ENCODE measurements at places on chromosomes 12 and 14. TPM values are rescaled to one million over a fixed set of nuclear protein-coding genes. Genes with fewer than 3 reads are reported as not detected.

GRCh38 chr12:79174626-79175025, 310.1 kb downstream of the SYT1 start:
- no peak for DNase-seq

DNA sequence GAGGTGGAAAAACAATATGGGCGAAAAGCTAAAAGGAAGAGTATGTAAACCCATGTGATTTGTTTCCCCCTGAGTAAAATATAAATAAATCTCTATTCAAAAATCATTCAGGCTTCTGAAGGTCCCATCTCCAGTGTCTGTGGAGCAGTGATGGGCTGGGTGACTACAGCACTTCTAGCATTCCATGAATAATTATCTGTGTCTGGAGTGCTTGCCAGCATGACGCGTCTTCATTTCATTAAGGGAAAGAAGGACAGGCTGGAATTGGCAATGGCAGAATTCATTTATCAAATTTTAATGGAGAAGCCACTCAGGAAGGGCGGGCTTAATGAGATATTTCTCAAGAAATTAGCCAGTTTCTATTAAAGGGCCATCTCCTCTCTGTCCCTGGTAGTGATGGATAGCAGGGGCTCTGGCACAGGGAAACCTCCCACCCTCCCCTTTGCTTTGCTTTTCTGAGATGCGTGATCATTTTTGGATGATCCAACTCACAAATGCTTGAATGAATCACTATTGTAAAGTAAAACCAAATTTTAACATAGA, 916.3 kb upstream of the SEL1L start:
- no peak for DNase-seq

DNA sequence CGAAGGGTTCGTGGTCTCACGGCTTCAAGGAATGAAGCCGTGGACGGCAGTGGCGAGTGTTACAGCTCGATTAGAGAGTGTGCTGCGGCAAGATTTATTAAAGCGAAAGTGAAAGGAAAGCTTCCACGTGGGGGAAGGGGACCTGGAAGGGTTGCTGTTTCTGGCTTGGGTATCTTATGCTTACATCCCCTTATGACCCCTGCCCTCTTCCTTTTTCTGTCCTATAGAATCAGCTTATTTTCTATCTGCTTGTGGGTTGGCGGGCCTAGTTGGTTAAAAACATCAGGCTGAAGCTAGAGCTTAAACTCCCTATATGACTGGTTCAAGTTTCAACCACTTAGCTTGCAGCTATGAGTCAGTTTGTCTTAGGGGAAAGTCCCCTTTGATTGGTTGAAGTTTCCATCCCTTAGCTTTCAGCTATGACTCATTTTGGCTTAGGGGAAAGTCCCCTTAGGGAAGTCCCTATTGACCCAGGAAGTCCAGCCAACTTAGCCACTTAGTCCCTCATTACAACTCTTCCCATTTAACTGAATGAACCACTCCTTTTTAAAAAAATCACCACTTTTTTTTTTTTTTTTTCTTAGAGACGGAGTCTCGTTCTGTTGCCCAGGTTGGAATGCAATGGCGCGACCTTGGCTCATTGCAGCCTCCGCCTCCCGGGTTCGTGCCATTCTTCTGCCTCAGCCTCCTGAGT, 1494.7 kb upstream of the TMEM132C start:
- DNase-seq, result peak; percentile 24

DNA sequence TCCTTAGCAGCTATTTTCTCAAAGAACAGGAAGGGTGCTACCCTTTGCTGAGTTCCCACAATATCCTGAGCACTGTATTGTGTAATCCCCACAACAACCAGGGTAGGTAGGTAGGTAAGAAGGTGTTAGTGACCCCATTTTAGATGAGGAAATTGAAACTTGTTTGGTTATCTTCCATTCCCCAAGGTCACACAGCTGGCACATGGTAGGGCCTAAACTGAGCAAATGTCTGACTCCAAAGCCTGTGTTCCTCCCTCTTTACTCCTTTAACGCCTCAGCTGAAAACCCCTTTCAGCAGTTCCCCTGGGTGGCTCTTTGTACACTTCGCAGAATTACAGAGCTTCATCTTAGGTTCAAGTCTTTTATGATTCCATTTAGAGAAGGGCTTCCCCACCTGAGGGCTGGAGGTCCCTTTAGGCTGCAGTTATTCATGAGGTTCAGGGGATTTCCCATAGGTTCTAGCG, 26.5 kb upstream of the RIC8B start:
- no peak for DNase-seq

GRCh38 chr14:62301911-62302310, 539.7 kb downstream of the SNAPC1 start:
- DNase-seq, result no peak

- no peak for DNase-seq
Observed at GRCh38 chr12:124633365-124634362, 66.3 kb upstream of the NCOR2 start.

- DNase-seq, result peak; percentile 88
Observed at GRCh38 chr14:89276424-89276975, 140.5 kb downstream of the FOXN3 start.

GRCh38 chr12:116959198-116959460, 48.4 kb downstream of the FBXW8 start:
- no peak for DNase-seq

DNA sequence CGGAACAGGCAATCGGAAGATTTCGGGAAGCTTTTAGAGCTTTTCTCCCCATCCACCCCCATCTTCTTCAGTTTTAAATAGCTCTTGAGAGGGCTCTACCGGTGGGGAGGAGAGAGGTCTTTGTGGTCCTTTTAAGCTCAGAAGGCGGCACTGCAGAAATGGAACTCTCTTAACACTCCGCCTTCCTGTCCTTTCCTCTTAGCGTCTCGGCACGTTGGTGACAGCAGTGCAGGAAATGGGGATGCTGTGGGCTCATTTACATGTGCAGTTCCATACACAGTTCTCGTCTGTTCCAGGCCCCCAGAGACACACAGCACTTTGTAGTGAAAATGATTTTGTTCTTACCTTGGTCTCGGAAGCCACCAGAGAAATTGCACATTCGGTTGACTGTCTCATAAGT, 50.4 kb upstream of the RIN3 start:
- DNase-seq, result no peak

GRCh38 chr14:100065111-100065871, at the start of gene EVL:
Gene EVL, plus strand, starts transcription at chr14:100065422. Its CDS starts 79 bp downstream, at chr14:100065501.
- DNase-seq, result peak; percentile 89

DNA sequence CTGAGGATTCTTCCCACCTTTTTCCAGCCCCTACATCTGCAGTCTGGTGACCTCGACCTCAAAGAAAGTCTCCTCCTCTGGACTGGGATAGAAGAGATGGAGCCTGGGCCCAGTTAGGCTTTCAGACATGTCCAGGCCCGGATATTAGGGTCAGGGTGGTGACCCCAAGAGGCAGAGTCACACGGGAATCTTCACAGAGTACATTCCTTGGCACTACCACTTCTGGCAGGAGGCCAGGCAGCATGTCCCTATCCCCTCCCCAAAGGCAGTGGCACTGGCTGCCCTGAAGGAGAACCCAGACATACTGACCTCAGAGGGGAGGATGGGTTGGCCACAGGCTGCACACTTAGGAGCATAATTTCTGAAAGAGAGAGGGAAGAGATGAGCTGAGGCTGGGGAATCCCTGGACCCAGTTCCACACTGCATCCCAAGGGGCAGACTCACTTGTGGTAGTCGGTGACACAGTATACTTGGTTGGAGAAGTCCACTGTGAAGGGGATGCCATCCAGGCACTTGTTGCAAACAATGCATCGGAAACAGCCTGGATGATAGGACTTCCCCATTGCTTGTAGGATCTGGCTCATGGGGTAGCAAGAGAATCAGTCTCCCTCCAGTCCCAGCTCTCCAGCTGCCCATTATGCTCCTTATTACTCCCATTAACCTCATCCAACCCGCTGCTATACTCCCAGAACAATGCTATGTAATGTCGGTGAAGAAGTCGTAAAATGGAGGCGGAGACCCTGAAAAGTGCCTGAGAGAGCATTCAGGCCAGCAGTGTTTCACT, 7.6 kb downstream of the AJUBA start:
- no peak for DNase-seq

GRCh38 chr12:55727643-55728185, 1.1 kb downstream of the CD63 start:
- DNase-seq, result no peak

GRCh38 chr12:87756111-87756510, 273.1 kb downstream of the C12orf50 start:
- DNase-seq, result no peak

DNA sequence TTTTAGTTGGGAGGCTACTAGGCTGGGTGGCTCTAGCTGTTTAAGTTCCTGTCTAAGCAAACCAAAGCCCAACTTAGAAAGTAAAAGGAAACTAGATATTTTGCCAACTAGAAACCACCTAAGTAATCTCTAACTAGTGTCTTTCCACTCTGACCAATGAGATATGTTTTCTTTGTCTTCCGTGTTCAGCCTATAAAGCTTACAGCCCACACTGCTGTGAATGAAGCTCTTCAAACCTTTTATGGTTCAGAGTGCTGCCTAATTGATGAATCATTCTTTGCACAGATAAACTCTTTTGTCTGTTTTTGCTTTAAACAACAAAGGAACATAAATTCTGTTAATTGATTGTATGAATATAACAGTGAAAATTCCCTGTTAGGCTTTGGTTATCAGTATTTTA, 66.1 kb downstream of the FUT8 start:
- no peak for DNase-seq

DNA sequence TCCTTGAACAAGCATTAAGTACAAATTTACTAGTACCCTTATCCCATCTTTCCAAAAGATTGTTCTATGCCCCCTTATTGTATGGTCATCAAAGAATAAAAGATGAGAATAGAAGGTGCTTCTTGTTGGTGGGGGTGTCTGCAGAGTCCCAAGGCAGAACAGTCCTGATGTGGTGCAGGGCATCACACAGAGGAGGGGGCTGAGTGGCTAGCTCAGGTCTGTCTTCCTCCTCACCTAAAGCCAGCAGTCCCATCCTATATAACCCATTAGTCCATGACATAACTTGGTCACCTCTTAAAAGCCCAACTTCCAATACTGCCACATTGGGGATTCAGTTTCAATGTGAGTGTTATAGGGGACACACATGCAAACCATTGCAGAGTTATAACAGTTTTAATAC, 9.9 kb downstream of the LRRC10 start:
- DNase-seq, result no peak

DNA sequence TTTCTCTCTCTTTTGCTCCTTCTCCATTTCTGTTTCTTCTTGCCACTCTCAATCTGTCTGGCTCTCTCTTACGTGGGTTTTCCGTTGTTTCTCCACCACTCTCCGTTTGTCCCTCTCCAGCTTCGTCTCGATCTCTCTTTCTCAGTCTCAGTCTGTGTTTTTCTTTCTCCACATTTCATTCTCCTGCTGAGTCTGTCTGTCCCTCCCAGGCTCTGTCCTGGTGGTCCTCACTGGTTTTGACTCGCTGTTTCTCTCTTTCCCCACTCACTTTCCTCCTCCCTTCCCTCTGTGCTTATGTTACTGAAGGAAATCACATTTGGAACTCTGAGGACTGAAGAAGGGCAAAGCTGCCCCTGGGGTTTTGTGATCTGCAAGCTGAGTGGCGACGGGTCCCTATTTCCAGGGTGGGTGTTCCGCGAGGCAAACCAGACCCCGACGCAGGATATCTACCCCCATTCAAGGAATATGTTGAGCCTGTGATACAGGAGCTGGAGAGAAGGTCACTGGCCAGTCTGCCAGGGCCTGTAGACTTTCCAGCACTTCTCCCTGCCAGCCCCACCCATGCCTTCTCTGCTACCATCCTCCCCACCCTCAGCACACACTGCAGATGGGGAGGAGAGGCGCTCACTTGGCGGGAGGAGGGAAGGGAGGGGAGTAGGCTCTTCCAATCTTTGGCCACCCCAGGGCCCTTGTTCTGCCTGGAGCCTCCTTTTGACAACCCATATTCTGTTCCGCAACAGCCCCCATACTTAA, 102.7 kb upstream of the MAP1LC3B2 start:
- DNase-seq, result no peak

GRCh38 chr12:43210485-43211192, 341.4 kb downstream of the ADAMTS20 start:
- DNase-seq, result no peak

DNA sequence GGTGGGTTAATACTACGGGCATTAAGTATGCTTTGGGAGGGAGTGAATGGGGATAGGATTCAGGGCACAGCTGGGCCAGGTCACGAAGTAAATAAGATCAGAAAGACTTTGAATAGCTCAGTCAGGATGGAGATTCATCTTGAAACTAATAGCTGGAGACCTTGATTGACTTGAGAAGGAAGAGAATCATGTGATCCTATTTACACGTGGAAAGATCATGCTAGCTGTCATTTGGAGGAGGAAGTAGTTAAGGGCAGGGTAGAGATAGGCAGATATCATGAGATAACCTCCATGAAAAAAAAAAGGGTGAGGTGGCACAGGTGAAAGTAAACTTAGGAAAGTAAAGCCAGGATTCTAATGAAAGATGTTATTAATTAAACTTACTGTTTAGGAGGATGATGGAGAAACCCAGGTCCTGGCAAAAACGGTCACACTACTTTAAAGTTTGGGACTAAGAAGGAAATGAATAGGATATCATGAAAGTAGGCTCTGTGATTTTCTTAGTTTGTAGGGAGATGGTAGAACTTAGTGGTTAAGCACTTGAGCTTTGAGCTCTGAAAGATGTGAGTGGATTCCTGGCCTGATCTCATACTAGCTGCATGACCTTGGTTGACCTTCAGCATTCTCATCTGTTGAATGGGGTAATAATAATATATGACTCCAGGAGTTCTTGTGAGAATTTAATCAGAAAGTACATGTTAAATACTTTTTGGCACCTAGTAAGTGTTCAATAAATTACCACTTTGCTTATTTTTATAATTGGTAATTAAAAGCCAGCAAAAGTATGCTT, 439.0 kb downstream of the NRXN3 start:
- no peak for DNase-seq

DNA sequence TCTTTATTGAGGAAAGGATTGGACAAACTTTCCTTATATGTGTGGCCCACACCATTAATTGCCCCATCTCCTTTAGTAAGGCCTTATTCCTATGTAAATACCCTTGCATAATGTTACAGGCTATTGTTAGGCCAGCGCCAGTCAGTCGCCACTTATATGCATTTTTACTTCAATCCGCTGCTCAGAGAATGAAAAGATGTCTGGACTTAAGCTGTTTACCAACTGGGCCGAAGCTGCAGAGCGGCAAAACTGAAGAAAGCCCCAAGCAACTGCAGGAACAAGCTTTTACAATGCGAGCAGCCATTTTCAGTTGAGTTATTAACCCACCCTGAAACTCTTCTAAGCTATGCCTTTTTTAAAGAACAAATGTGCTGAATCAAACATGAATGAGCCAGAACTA, 92.1 kb upstream of the OTX2 start:
- DNase-seq, result no peak

GRCh38 chr12:81205416-81205815, 127.5 kb downstream of the ACSS3 start:
- DNase-seq, result no peak

DNA sequence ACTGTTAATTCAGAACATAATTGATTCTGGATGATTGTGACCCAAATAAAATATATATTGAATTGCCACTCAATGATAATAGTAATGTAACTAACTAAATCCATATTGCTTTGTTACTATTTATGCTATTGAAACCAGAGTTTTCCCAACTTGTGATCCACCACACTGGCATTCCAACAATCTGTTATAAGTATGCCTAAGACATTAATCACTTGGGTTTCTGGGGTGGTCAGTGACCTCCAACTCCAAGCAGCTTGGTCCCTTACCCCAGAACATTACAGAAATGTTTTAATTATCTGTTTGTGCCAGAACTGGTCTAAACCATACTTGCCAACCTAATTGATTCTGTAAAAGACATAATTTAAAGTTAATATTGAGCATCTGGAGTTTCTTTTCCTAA, 14.6 kb downstream of the CAPS2 start:
- DNase-seq, result no peak

Gene TSFM
- total RNA-seq, result 74.7 TPM

Gene FAM234B
- 6.9 TPM for total RNA-seq

Gene TSHR
- not detected for total RNA-seq

Gene ZFYVE1
- total RNA-seq, result 7.9 TPM

Gene CLEC4A
- total RNA-seq, result not detected

Gene GPR135
- 0.97 TPM for total RNA-seq

Gene PELI2
- 2.1 TPM for total RNA-seq

Gene SLC5A8
- total RNA-seq, result not detected

All from activated naive CD8-positive, alpha-beta T cell treated with anti-CD3 and anti-CD28 coated beads for 36 hours (primary cell).